ENCODE measurements at places on chromosomes 13 and 19.

DNA sequence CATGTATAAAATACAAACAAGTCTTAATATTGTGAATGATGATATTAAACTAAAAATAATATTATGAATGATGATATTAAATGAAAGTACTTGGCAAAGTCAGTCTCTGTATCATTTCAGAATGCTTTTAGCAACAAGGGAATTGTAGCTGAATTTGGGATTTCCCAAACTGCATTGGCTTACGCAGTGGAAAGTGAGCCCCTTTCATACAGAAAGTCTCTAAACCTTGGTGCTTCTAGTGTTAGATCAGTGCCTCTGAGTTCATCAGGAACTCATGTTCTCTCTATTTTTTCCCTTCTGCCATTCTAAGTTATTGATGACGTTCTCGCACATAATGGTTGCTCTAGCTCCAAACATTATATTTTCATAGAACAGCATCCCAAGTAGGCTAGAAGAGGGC lies 300.0 kb downstream of the ITGBL1 start:
- no peaks in the 10 kb centered on the region for H3K4me1 ChIP-seq
- no peak overlapping the region for H3K4me3 ChIP-seq
- H3K36me3 ChIP-seq: no peaks in the 10 kb centered on the region
- no peak for DNase-seq
- H3K27ac ChIP-seq: no peak overlapping the region

DNA sequence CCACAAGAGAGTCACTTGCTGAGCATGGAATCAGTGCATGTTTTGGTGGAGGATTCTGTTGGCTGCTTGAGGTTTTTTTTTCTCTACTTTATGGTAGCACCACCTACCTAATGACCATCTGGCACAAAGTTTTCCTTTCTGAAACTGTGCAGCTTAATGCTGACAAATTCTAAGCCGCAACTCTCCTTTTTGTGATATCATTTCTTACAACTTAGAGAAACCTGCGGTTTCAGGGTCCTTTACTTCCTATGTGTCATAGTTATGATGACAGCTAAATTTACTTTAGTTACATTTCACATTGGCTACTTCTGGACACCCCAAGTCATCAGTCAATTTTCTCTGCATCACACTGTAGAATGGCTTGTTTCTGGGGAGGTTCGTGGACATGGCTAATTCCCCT lies 115.4 kb upstream of the TMTC4 start:
- no peak overlapping the region for H3K4me3 ChIP-seq
- DNase-seq: no peak
- no peak overlapping the region for H3K27ac ChIP-seq

DNA sequence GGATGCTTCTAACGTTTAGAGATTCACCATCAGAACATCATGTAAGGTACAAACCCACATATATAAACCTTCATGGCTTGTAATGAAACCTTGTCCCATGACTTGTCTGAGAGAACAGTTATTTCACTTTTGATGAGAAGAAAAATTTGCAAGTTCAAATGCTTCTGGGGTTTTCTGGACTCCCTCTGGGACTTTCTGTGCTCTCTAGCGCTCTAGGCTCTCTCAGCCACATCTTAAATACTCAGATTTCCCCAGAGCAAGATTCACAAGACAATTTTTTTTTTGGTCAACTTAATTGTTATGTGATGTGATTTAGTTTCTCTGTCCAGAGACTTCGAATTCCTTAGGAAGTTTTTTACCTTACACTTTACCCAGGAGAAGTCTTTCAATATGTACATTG lies 282.8 kb upstream of the EDNRB start:
- no peaks in the 10 kb centered on the region for H3K4me1 ChIP-seq
- no peak overlapping the region for H3K27ac ChIP-seq
- no peak for DNase-seq
- peaks cover 5% of the 10 kb centered on the region for H3K27me3 ChIP-seq
- no peaks in the 10 kb centered on the region for H3K36me3 ChIP-seq

DNA sequence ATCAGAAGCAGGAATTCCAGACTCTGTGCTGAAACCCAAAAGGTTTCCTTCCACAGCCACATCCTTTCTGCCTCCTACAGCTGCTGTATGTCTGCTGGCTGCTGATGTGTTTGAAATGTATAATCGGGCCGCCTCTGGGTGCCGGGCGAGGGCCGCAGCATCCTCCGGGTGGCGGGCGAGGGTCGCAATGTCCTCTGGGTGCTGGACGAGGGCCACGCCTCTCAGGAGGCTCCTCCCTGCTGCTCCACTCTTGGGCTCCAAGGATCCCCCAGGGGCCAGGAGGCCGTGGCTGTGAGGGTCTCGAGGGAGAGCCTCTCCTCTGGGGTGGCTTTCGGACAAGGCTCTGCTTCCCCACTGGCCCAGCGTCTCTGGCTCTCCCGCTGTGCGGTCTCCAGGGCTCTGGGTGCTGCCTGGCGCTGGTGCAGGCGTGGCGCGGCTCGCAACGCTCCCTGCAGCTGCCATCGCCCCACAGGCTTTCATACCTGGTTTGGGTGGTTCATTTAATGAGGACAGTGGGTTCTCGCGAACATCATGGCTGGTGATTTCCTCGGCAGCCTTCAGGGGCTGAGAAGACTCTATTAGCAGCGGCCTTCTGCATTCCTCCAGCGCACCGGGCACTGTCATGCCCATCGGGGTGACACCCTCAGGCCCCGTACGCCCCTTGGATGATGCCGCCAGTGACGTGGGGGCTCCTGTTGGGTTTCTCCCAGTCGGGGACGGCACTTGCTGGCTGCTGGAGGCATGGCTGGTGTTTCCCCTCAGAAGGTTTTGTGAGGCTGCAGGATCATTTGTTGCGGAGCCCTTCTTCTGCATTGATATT lies 41.8 kb upstream of the GRTP1 start:
- no peak for DNase-seq
- no peaks in the 10 kb centered on the region for H3K36me3 ChIP-seq
- H3K27me3 ChIP-seq: no peaks in the 10 kb centered on the region
- no peak overlapping the region for H3K27ac ChIP-seq
- peaks cover 27% of the 10 kb centered on the region for H3K4me1 ChIP-seq

GRCh38 chr13:62920159-62920558 lies 1504.5 kb upstream of the PCDH20 start:
- H3K4me3 ChIP-seq: no peak overlapping the region
- H3K27ac ChIP-seq: no peak overlapping the region
- H3K36me3 ChIP-seq: no peaks in the 10 kb centered on the region
- no peaks in the 10 kb centered on the region for H3K4me1 ChIP-seq

DNA sequence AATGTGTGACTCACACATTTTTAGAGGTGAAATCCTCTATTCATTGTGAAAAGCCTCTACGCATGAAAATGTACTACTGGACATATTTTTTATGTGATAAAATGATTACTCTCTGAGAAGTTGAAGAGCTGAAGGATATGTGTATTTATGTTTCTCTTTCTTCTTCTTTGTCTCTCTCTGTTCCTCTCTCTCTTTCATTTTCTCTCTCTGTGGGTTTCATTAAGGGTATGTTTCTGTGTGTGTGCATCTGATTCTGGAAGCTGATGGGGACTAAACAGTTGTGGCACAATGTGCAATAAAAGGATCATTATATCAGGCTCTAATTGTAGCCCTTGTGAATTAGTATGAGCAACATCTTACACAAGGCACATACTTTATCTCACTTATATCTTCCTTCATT lies 867.7 kb downstream of the PCDH9 start:
- no peaks in the 10 kb centered on the region for H3K27me3 ChIP-seq
- no peaks in the 10 kb centered on the region for H3K4me1 ChIP-seq
- H3K36me3 ChIP-seq: no peaks in the 10 kb centered on the region
- no peak overlapping the region for H3K27ac ChIP-seq
- no peak overlapping the region for H3K4me3 ChIP-seq

GRCh38 chr13:77836423-77836822 lies 82.2 kb downstream of the EDNRB start:
- no peaks in the 10 kb centered on the region for H3K4me1 ChIP-seq
- no peak overlapping the region for H3K4me3 ChIP-seq
- H3K27ac ChIP-seq: no peak overlapping the region
- no peak for DNase-seq

- H3K36me3 ChIP-seq: no peaks in the 10 kb centered on the region
- H3K4me3 ChIP-seq: no peak overlapping the region
- no peak overlapping the region for H3K27ac ChIP-seq
- DNase-seq: no peak
Observed at GRCh38 chr19:6010107-6010506, 32.2 kb upstream of the RANBP3 start.

DNA sequence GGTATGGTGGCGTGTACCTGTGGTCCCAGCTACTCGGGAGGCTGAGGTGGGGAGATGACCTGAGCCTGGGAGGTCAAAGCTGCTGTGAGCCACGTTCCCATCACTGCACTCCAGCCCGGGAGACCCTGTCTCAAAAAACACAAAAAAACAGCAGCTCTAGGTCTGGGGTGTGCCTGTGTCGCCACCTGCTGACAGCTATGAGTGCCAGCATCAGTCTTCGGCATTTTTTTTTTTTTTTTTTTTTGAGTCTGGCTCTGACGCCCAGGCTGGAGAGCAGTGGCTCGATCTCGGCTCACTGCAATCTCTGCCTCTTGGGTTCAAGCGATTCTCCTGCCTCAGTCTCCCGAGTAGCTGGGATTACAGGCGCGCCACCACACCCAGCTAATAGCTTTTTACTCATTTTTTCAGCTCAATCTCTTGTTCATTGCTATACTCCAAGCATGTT lies 10.1 kb downstream of the AP2S1 start:
- H3K4me1 ChIP-seq: peaks cover under 1% of the 10 kb centered on the region
- no peaks in the 10 kb centered on the region for H3K36me3 ChIP-seq

Data from naive B cell (primary cell).